Body of pancreas (tissue), 4 donors: ENCODE measurements at places on chromosomes 1 and 21.

DNA sequence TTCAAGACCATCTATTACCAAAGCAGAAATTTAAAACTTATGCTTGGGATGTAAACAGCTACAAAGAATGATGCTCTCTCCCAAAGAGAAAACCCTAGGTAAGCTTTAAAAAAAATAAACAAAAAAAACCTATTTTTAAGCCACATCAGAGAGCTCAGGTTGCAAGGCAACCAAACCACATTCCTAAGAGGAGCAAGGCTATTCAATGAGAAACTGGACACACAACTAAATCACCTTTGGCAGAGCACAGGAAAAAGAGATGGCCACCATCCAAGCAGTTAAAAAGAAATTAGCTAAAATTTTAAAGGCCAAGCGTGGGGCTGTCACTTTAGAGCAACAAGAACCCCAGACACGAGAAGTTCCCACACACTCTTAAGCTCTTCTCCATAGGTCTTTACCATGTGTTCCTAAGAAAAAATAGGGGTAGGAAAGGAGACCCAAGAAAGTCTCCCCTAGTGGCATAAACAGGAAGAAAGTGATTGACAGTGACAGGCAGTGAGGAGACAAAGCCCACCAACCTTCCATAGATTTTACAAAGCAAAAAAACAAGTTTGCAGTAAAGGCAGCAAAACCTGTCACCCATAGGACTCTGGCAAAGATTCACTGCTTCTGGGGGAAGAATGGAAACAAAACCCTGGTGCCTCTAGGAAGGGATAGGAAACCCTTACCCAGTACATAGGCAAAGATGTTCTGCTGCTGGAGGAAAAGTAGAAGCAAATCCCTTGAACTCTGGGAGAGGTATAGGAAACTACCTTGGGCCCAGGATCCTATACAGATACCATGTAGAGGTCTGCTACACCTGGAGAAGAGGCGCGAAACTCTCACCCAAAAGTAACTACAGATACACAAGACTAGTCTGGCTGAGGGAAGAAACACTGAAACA lies 68.5 kb downstream of the FOXJ3 start:
- no peak for DNase-seq

GRCh38 chr1:228164561-228165371 lies 838 bp upstream of the IBA57 start:
- peak; percentile 15 for DNase-seq

- DNase-seq, result peak; percentile 23
Measured at GRCh38 chr1:25148673-25149300, 83.5 kb downstream of the SYF2 start.

- DNase-seq, result no peak
Measured at GRCh38 chr1:230536641-230537155, 105.6 kb upstream of the COG2 start.

GRCh38 chr1:31871703-31872102 lies 55.9 kb upstream of the SPOCD1 start:
- DNase-seq, result no peak

- no peak for DNase-seq
Measured at GRCh38 chr1:176552217-176552991, 89.4 kb downstream of the PAPPA2 start.

DNA sequence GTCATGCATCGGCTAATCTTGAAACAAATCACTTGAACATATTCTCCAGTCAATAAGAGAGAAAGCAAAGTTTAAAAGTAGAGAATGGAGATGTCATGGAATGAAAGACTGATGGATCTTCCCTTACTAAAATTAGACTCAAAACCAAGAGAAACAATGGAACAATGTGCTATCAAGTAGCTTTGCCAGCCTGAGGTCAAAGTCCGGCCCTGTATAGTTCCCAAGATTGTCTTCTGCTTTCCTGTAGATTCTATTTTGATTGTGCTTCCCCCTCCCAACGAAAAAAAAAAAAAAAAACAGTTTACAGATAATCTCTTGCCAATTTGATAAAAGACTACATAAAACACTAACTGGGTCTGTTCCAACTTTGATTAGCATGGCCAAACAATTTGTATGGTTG lies 40.8 kb upstream of the KIRREL1 start:
- peak; percentile 18 for DNase-seq

GRCh38 chr1:47913225-47913823 lies 83.9 kb downstream of the TRABD2B start:
- no peak for DNase-seq

GRCh38 chr1:237386362-237387143 lies 344.6 kb downstream of the RYR2 start:
- DNase-seq, result no peak

GRCh38 chr1:10629816-10630571 lies 155.2 kb downstream of the PEX14 start:
- no peak for DNase-seq

GRCh38 chr1:214075999-214076707 lies 88.4 kb downstream of the PROX1 start:
- no peak for DNase-seq

DNA sequence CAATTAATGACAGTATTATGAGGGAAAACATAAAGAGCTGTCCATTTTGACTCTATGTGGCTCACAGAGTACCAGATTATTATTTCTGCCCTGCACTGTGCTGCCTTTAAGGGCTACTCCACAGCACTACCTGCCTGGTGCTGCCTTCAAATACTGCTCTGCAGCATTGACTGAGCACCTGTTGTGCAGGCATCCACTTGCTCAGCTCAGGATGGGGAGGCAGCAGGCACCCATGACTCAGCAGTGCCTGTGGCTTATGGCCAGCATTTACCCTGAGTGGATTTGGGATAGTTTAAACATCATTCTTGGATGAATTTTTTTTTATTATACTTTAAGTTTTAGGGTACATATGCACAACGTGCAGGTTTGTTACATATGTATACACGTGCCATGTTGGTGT lies 953 bp upstream of the KPRP start:
- no peak for DNase-seq

- DNase-seq, result no peak
Measured at GRCh38 chr1:3904006-3904842, 4.2 kb upstream of the C1orf174 start.

DNA sequence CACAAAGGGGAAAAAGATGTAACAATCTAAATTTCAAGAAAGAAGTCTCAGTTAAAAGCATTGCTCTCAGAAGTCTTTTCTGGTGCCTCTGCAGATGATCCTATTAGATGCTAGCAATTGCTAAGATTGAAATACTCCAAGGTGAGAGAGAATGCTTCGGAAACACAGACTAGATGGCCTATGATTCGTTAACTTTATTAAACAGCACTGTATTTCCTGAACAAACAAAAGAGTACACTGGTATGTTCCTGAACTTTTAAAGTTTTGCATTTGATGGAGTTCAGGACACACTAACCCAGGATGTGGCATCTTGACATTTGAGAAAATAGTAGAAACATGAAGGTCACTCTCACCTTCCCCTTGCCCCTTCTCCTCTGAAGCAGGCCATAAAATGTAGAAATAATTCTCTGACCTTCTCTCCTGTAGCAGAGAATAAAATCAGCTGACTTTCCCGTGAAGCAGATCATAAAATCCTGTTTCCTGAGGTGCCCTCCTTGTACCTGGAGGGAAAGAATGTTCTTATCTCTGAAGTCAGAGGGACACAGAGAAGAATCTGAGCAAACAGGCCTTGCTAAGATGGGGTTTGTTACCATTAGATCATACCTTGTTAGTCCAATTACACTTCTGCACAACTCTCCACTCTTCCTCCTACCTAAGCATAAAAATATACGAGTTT lies 142.9 kb upstream of the USP25 start:
- DNase-seq, result no peak

DNA sequence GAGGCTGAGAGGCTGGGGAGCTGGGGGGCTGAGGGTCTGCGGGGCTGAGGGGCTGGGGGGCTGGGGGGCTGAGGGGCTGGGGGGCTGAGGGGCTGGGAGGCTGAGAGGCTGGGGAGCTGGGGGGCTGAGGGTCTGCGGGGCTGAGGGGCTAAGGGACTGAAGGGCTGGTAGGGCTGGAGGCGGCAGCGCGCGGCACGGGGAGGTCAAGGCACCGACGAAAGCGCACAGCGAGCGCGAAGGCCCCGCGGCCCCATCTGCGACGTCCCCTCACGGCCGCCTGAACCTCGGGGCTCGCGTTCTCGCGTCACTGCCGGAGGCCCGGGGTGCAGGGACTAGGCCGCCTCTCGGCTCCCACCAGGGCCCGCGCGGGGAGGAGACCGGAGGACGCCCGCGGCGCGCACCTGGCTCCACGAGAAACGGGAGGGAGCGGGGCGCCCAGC lies 356 bp downstream of the INTS11 start:
- DNase-seq, result no peak

GRCh38 chr21:25986928-25987327 lies 183.6 kb downstream of the APP start:
- DNase-seq, result no peak

GRCh38 chr1:40257313-40257687 lies 736 bp upstream of the ZMPSTE24 start:
- no peak for DNase-seq

GRCh38 chr1:20112279-20113000 lies 6.9 kb downstream of the PLA2G2D start:
- DNase-seq, result no peak

GRCh38 chr1:41682149-41682548 lies 197.7 kb upstream of the EDN2 start:
- DNase-seq, result no peak

- no peak for DNase-seq
Measured at GRCh38 chr1:24940231-24940630, 10.2 kb upstream of the RUNX3 start.

- DNase-seq, result no peak
Measured at GRCh38 chr1:192159014-192159413, 752 bp downstream of the RGS18 start.

DNA sequence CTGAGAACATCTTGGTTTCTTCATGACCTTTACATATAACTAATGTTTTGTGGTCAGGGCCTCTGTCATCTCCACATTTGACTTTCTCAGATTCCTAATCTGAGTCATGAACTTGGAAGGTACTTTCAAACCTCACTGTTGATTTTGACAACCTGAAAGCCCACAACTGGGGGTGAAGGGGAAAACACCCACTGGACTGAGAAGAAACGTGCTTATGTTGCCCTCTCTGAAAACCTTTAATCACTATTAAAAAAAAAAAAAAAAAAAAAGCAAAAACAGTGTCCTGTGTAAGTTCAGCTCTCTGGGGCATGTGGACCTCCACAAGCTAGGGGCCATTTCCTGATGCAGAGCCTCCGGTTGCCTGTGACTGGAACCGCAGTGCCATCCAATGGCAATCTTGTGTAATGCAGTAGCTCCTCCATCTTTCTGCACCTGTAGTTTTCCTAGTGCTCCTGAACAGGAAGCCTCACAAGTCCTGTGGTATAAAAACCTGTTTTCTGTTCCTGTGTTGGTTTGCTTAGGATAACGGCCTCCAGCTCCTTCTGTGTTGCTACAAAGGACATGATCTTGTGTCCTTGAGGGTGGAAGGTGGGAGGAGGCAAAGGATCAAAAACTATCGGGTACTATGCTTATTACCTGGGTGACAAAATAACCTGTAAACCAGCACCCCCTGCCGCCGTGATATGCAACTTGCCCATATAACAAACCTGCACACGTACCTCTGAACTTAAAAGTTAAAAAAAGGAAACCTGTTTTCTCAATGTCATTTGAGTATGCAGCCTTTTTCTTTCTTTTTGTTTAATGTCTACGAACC lies 124.5 kb downstream of the ZNF648 start:
- peak; percentile 56 for DNase-seq
